Muscle of leg (tissue), 16 donors: ENCODE measurements at places on chromosomes 4 and X. TPM values are rescaled to one million over a fixed set of nuclear protein-coding genes. Genes with fewer than 3 reads are reported as not detected.

GAB3 gene
- total RNA-seq: 6.5 TPM

DNA sequence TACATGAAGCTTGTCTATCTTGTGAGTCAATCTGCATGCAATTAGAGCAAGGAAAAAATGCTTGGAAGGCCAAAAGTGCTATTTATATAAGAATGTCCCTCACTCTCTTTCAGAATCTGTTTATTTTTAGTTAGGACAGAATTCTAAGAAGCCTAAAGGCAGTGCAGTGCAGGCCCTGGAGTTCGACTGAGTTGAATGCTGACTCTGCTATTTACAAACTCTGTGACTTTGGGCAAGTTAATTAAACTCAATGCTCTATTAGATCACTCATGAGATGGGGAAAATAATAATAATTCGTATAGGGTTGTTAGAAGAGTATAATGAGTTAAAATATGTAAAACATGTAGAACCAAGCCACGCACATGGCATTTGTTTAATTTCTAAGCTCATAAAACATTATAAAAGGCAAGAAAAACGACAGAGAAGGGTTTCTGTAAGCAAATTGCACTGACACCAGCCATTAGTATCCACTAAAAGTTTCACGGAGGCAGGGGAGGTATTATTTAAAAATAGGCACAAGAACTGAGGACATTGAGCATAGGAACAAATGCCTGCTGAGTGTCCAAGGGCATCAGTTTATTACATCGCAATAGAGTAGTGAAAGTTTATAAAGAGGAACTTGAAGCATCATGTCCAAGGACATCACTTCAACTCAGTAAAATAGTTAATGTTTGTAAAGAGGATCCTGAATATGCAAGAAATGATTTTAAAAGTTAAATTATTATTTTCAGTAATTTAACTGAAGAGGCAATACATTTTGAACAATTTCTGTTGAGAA, 115.0 kb upstream of the INPP4B start:
- no peaks in the 10 kb centered on the region for H3K36me3 ChIP-seq
- H3K27me3 ChIP-seq: no peaks in the 10 kb centered on the region
- DNase-seq: no peak
- peak overlapping the region; percentile 30 for H3K27ac ChIP-seq
- peaks cover 3% of the 10 kb centered on the region for H3K4me1 ChIP-seq

DNA sequence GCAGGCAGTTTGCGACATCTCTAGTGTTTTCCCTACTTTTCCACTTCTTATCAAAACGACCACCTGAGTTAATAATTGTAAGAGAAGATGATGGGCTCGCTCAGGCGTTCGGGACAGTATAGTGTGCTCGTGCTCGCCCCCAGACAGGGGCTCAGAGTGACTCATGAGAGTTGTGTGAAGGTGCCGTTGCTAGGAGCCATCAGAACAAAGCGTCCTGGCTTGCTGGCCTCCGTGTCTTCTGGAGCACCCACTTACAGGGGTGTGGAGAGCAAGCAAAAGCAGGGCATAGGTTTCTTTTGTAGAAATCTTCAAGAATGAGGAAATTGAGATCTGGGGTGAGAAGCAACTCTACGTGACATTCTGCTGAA, 73.0 kb upstream of the ADGRG2 start:
- no peak overlapping the region for H3K4me3 ChIP-seq
- H3K4me1 ChIP-seq: no peaks in the 10 kb centered on the region
- peaks cover 16% of the 10 kb centered on the region for H3K27me3 ChIP-seq

GABRE gene
- 38.8 TPM for total RNA-seq

- H3K27ac ChIP-seq: no peak overlapping the region
- DNase-seq: no peak
- no peaks in the 10 kb centered on the region for H3K36me3 ChIP-seq
- H3K27me3 ChIP-seq: no peaks in the 10 kb centered on the region
- no peak overlapping the region for H3K4me3 ChIP-seq
Measured at GRCh38 chr4:15333692-15334633, 93.9 kb upstream of the C1QTNF7 start.
